ENCODE measurements at places on chromosomes 5 and 9.

- no peak for DNase-seq
Observed at GRCh38 chr5:41161271-41161670, 52.1 kb downstream of the C6 start.

DNA sequence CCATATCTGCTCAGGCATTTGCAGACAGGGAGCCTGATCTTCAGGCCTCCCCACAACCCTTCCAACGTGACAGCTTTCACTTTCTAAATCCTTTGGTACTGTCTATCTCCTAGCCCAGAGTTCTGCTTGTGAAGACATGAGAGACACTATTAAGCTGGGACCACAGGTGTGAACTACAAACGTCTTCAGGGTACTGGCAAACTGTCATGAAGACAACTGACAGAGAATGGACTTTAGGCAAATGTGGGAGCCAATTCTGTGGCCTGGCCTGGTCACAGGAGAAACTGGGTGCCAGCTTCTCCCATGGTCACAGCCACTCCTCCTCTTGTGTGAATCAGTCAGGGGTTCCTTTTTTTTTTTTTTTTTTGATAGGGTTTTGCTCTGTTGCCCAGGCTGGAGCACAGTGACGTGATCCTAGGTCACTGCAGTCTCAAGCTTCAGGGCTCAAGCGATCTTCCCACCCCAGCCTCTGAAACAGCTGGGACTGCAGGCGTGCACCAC is 10.4 kb downstream of the TRIM14 start:
- DNase-seq = no peak

GRCh38 chr5:53006911-53007890 is 18.0 kb downstream of the ITGA2 start:
- no peak for DNase-seq

DNA sequence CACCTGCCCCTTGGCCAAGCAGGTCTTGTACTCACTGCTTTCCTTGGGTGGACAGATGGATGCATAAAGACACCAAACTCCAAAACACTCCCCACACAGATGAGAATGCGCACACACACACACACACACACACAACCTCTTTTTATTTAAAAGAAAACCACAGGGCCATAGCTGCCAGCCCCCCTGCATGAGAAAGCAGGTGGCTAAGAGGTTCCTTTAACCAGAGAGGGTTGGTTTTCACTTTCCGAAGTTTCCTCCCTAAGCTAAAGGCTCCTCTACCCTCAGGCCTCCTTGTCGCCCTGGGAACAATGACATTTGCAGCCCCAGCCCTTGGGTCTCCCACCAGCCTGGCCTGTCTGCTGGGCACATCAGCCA is 11.1 kb downstream of the NR5A1 start:
- no peak for DNase-seq

GRCh38 chr5:100708645-100709171 is 173.5 kb downstream of the FAM174A start:
- no peak for DNase-seq

GRCh38 chr5:17118631-17119030 is 98.8 kb upstream of the BASP1 start:
- no peak for DNase-seq

- no peak for DNase-seq
Observed at GRCh38 chr9:91790917-91791316, 159.1 kb downstream of the ROR2 start.

DNA sequence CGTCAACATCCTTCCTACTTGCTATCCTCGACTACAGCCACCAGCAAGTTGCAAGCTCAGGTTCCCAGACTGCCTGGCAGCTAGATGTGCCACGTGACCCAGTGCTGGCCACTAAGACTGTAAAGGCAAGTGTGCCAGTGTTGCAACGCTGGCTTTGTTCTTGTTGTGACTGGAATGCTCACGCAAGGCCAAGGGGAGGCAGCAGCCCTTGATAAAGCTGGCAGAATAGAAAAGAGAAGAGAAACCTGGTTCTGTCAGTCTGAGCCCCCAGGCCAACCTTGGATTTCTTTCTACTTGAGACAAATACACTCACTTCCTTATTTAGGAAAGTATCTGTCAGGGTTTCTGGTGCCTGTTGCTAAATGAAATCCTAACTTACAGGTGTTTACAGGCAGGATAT is 113.0 kb downstream of the KLHL3 start:
- no peak for DNase-seq

GRCh38 chr5:107544967-107545366 is 125.8 kb downstream of the EFNA5 start:
- DNase-seq = no peak

- DNase-seq = no peak
Observed at GRCh38 chr5:135127439-135128240, 93.6 kb upstream of the PITX1 start.

- DNase-seq = no peak
Observed at GRCh38 chr9:138052635-138053320, 175.2 kb downstream of the CACNA1B start.

DNA sequence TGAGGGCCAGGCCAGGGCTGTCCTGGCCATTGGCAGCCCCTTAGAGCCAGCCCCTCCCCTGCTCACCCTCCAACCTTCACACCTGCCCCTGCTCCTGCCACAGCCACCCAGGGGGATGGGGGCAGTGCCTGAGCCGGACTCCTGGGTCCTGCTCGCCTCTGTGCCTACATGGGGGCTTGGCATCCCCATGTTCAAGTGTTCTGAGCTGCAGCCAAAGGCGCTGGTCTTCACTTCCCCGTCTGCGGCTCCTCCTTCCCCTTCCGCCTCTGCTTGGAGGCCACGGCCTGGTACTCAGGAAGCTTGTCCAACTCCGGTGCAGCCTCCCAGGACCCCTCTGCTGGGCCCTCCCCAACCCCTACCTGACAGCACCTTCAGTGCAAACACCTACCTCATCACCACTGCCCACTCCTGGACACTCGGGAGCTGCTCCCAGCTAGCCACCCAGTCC is 2.3 kb upstream of the DNLZ start:
- no peak for DNase-seq

GRCh38 chr5:175696139-175696854 is 38.4 kb downstream of the HRH2 start:
- DNase-seq = peak; percentile 31

DNA sequence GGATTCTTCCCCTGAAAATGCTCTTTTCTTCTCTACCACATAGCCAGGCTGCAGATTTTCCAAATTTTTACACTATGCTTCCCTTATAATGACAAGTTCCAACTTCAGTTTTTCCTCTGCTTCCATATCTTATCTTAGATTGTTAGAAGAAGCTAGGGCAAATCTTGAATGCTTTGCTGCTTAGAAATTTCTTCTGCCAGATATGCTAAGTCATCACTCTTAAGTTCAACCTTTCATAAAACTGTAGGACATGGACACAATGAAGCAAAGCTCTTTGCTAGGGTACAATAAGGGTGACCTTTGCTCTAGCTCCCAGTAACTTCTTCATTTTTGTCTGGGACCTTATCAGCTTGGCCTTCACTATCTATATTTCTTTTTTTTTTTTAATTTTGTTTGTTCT is 88.7 kb downstream of the NXNL2 start:
- no peak for DNase-seq

DNA sequence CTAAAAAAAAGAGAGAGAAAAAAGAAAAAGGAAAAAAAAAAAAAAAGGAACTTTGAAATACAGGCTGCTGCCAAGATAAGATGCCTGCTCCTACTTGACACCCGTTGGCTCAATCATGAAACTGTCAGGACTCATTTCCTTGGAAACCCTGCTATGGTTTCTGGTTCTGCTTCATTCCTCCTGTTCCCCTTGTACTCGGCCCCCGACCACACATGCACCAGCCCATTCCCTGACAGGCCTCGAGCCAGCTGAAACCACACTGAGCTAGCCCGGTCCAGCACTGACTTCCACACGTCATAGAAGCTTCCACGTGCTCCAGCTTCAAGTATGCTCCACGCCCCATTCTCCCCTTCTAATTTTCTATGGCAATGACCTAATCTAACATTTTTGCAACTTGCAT is 93.2 kb downstream of the MYO10 start:
- no peak for DNase-seq

GRCh38 chr9:14155237-14155636 is 158.7 kb downstream of the NFIB start:
- DNase-seq = no peak

- DNase-seq = no peak
Observed at GRCh38 chr5:56561455-56561854, 253.9 kb upstream of the MAP3K1 start.

DNA sequence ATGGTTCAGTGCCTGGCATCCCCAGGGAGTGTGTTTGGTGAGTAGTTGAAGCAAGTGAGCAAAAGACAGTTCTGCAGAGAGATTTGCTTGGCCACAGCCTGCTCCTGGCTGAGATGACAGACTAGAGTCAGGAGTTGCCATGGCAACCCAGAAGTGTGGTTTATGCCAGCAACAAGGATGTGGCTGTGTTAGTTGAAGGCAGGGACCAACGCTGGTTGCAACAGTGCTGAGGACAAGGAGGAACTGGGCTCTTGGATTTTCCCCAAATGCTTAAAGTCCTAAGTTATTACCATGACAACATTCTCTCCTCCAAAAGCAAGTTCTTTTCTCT is 2.7 kb downstream of the NXNL2 start:
- DNase-seq = no peak

DNA sequence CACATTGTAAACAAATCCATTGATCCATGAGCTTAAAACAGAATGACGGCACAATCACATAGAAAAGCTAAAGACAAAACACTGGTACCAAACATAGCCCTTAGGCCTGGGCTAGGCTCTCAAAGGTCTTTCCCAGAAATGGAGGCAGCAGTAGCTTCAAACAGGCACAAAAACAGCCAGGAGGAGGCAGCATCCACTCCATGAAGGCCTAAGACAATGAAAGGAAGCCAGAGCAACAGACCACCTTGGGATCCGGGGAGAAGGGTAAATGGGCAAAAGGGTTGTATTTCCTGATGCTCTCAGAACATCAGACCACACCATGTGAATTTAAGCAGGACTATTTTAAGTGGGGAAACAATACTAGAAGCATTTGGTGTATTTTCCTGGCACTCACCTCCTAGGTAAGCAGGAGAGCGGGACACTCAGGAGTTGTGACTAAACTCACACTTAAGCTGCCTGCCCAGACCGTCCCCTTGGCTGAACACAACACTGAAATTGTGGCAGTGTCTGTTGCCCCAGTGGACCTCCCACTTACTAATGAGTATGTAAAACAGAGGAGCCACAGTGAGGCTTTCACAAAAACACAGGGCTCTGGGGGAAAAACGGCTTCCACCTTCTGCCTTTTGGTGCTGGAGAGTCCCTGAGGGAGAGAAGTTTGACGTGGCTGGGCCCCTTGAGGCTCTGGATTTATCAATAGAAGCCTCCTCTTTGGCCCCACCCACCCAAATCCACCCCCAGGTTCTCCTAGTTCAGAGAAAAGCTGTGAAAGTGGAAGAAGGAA is 11.9 kb downstream of the GNPDA1 start:
- no peak for DNase-seq

DNA sequence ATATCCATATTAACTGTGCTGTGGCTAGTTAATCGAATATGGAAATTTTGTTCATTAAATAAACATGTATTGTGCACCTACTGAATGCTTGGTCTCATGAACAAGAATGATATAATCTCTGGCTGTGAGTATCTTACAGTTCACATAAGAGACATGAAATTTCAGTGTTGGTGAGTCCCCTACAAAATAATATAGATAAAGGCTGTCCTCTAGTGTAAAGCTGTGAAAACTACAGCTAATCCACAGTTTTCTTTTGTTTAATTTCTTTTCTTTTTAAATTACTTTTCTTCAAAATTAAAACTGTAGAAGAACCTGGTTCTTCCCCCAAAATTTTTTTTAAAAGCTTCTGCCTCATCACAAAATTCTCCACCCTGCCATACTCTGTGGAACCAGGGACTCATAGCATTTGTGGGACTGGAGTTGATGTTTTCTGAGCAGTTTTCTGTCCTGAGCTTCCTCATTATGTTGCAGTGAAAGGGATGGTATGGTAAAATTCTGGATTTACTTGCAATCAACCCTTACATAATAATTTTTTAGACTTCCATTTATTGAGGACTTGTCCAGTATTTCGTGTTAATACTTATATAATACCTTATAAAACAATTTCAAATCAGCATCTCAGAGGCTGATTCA is 135.0 kb downstream of the STK32A start:
- DNase-seq = no peak

DNA sequence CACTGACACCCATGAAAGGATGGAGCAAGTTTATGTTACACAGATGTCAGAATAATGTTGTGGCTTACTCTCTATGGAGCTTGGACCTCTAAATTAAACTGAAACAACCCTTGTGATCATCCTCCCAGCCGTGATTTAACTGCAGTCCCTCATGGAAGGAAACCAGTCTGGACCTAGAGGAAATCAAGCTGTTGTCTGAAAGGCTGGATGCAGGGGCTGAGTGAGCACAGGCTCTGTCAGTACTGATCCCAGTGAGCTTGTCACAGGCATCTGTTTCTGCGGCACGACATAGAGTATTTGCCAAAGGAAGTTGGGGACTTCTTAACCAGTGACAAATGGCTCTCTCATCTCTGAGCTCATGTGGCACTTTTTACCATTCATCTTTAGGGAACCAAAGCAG is 282.9 kb upstream of the MAP3K1 start:
- DNase-seq = no peak

- no peak for DNase-seq
Observed at GRCh38 chr5:54829102-54829501, 156.3 kb downstream of the ESM1 start.

GRCh38 chr9:123383512-123384170 is 27.6 kb downstream of the CRB2 start:
- DNase-seq = no peak

DNA sequence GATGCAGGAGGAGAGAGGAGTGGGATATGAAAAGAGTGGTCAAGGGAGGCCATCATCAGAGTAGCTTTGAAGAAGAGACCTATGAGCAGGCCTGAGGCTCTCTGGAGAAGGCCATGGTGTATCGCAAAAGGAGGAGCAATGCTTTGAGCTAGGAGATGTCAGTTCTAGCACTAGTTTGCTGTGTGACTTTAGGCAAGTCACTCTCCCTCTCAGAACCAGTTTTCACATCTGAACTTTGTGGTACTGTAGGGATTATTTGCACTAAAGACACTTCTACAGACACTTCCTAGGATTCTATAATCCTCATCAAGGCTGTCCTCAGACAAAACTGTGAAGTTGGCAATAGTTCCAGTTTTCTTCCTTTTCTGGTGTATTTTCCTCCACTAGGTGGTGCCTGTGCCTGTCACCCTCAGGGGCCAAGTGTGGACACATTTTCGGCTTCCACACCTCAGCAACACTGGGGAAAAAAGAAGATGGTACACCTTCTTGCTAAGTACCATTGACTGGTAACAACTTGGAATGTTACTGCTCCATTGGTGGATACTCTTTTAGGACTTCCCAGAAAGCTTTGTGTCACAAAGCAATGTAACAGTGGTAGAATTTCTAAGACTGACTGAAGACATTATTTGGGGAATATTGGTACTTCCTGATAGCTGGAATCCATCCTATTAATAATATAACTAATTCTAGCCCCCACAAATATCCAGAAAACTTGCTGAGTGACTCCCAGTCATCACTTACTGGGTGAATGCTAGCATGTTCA is 9.9 kb downstream of the PAPPA start:
- no peak for DNase-seq
